ENCODE measurements at places on chromosomes 16 and 17. TPM values are rescaled to one million over a fixed set of nuclear protein-coding genes. Genes with fewer than 3 reads are reported as not detected.

DNA sequence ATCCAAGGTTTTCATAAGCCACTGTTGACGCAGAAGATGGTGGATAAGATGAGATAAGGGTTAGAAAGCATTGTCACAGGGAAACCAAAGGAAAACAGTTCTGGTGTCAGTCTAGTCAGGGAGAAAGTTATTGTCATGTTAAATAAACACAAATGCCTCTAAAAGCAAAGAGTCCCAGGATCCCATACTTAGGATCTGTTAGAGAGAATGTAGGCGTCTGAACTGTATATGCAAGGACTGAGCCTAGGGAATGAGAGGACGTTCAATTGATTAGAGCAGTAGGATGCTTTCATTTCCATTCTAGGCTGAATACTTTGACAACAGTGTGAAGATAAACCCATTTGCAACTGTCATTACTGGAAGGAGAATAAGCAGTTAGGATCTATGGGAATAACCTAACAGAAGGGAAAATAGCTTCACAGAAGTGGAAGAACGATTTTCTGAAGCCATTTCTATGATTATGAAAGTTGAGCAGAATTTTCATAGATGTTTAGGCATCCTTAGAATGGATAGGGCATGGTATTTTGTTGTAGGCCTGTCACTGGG, 1149.1 kb upstream of the CDH8 start:
- DNase-seq = no peak

DNA sequence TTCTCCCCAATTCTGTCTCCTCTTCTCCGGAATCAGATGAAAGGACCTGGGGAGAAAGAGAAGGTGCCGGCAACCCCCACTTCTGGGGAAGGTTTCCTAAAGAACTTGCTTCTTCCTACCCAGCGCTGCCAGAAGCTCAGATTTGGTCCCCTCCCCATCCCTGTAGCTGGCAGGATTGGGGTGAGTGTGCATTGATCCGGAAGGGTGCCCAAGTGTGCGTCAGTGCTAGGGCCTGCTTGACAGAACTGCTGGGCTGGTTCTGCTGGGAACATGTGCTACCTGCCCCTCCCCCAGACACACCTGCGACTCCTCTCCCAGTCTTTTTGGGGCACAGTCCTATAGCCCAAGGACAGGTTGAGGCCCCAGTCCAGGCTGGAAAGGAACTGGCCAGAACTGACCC, 3.3 kb downstream of the ARL4D start:
- DNase-seq = no peak

DNA sequence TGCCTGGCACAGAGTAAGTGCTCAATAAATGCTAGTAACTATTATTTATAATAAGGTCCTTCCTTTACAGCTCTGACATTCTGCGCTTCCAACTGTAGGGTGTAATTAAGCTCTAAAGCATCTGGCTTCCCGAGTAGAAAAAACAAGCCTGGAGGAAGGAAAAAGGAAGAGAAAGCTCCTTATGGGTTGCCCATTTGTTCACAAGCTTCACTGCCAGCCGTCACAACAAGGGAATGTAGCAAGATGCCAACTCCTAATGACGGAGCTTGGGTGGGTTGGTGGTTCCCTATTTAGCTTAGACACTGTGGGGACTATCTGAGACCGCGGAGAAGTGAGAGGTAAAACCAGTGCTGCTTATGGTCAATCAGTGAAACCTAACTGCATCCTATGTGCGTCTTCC, 7.3 kb upstream of the RPRML start:
- DNase-seq = no peak

PPY gene
- total RNA-seq = not detected

DNA sequence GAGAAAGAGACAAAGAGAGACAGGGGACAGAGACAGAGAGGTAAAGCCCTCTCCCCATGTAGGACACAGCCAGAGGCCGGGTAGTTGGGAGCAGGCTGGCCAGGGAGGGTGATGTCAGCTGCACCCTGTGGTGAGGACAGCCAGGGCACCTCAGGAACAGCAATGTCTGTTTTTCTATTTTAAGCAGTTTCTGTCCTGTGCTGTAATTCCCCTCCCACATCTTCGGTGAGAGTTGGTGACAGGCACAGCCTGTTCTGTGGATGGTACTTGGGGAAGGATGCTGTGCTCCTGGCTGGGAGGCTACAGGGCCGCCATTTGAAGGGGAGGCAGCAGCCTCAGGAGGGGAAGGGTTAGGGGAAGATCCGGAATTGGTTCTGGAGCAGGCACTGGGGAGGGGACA, 163.5 kb downstream of the SDK2 start:
- no peak for DNase-seq

ZBTB4 gene
- 24.2 TPM for total RNA-seq

DNA sequence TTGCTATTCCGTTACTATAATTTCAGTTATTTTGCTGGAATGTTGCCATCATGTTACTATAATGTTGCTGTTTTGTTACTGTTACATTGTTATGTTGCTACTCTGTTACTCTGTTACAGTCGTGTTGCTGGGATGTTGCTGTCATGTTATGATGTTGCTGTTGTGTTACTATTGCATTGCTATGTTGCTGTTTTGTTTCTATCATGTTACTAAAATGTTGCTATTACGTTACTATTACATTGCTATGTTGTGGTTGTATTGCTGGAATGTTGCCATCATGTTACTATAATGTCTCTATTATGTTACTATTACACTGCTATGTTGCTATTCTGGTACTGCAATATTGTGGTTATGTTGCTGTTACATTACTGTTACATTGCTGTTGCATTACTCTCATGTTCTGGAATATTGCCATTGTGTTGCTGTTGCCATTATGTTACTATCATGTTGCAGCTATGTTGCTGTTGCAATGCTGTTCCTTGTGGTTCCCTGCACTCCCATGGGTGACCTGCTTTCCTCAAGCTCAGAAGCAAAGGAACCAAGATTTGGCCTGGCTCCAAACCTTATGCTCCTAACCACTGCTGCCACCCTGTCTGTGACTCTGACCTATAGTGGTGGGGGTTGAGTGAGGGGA, 64.4 kb downstream of the ABCC6 start:
- DNase-seq = no peak

DNA sequence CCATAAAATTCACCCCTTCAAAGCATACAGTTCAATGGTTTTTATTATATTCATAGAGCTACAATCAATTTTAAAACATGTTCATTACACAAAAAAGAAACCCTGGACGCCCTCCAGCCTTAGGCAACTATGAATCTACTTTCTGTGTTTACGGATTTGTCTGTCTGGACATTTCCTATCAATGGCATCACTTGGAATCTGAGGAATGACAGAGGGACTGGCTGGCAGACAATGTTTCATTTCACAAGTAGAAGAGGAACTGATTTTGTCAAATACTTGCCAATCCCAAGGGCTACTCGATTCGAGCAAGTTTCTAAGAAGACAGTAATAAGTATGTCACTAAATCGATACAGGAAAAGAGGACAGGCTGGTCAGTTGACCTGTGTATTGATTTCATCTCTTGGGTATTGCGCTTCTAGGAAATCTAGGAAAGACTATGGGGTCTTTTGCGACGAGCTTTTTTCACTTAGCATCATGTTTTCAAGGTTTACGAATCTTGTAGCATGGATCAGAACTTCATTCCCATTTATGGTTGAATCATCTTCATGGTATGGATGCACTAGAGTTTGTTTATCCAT, 56.6 kb downstream of the RGS9 start:
- no peak for DNase-seq

DNA sequence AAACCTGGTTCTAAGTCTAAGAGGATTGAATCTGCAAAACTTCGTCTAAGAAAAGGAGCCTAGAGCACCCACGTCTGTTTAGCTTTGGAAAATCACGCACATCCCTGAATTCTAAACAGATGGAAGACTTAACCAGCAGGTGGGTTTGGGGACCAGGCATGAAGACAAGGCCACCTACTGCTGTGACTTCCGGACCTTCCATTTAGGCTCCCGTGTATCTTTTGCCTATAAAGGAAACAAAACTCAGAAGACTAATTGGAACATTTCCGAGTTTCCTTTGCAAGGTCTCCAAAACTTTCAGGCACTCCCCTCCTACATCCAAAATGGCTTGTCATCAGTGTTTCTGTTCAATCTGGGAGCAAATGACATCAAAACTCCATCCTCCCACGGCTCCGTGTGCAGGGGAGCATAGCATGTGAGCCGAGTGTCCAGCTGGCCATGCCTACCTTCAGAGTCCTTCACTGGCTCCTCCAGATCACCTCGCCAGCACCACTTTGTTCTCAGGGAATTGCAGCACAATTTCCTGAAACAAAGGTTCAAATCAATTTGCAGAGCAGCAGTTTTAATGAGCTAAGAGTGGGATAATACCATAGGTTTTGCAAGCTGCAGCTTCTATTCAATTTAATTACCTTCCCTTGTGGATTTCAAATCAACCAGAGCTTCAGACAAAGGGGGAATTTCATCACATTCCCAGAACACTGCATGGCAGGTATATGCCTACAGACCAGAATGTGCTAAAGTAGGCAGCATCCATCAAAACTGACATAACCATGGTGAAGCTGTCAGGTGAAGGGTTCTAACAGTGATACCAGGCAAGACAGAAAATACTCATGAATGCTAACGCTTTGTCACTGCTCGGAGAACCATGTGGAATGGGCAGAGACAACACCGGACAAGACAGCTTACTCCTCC, 23.5 kb downstream of the CACNG1 start:
- no peak for DNase-seq

DNA sequence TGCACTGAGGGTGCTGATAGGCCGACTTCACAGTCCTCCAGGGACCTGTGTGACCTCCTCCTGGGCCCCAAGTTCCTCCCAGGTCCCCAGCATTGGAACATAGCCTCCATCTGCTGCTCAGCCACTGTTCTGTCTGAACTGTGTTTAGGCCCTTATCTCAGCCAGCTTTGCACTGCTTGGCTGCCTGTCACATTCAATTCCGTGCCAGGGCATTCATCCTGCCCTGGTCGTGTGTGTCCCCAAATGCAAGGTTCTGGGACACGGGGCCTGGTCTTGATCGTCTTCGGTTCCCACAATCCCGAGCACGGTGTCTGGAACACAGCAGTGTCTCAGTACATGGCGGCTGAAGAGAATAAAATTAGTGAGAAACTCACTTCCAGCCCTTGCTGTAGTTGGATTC, 69.9 kb upstream of the NFAT5 start:
- no peak for DNase-seq

TP53TG3E gene
- not detected for total RNA-seq

- DNase-seq = no peak
These were observed 86.1 kb downstream of the ZFHX3 start for GRCh38 chr16:72961863-72962262.

CACNG3 gene
- total RNA-seq = not detected

IRX3 gene
- total RNA-seq = 19.0 TPM

DNA sequence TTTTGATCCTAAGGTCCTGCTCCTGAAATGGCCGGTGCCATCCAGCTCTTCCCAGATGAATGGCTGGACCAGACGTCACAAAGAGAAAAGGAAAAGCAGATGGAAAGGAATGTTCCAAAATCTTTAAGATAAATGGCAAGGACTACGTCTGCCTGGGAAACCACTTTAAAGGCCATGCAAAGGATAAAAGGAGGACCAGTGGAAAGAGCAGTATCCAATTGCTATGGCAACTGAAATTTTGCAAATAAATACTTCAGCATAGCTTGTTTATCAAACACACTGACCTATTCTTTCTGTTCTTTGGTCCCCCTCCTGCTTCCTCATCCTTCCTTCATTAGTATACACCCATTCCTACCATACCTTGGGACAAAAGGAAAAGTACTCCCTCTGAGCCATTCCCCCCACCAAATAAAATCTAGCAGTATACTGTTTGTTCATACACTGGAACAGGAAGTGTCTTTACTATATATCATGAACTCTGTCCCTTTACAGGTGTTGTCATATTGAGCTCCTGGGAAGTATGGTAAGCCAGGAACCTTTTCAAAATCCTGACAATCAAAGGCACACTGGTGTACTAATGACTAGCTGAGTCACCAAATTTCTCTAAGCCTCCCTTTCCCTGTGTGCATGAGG, 37.2 kb upstream of the NUFIP2 start:
- no peak for DNase-seq

DNA sequence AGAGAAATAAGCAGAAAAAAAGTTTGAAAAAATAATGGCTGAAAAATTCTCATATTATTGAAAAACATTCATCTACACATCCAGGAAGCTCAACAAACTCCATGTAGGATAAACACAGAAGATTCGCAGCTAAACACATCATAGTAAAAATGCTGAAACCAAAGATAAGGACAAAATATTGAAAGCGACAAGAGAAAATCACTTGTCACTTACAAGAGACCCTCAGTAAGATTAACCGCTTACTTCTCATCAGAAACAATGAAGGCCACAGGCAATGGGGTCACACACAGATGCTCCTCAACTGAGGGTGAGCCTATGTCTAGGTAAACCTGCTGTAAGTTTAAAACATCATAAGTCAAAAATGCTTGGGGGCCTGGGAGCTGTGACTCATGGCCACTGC, 38.1 kb upstream of the METRNL start:
- DNase-seq = no peak

MYO1D gene
- total RNA-seq = 8.4 TPM

CLEC3A gene
- total RNA-seq = not detected

RAB37 gene
- total RNA-seq = 0.56 TPM

GRCh38 chr16:87918338-87918737, 18.0 kb downstream of the CA5A start:
- peak; percentile 91 for DNase-seq

DNA sequence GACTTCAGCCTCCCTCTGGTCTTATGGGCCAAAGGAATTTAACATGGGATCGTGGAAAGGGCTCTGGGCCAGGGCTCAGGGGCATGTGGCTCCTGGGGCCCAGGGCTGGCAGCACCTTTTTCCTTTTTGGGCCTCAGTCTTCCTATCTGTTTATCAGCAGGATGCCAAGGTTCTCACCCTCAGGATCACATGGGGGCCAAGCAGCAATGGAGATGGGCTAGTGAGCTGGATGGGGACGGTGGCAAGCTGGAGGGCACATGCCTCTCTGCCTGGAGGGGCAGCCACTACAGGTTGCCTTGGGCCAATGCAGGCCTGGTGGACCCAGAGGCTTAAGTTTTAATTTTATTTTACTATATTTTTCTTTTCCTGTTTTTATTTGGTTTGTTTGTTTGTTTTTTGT, 95.4 kb downstream of the CYLD start:
- no peak for DNase-seq

DNA sequence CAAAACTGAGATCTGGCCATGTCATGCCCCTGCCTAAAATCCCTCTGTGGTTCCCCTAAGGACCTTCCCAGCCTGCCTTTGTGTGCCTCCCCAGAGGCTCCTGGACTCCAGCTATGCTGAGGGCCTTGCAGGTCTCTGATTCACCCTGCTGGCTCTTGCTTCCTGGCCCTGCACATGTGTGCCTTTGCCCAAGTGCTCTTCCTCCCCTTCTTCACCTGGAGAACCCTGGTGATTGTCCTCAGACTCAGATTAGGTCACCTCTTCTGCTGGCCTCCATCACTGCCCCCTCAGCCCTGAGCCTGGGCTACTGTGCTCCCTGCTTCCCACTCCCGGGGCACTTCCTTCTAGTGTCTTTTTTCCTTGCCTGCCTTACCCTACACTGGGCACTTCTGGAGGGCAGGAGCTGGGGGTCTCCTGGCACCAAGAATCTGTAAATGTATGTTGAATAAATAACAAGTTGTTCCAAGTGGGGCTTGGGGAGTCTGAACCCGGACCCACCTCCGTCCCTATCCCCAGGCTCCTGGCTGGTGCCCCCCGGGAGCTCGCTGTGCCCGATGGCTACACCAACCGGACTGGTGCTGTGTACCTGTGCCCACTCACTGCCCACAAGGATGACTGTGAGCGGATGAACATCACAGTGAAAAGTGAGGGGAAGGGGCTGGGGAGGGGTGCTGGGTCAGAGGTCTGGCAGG, 7.8 kb downstream of the ITGA3 start:
- DNase-seq = no peak
